Natural killer cell (primary cell): ENCODE measurements at places on chromosomes 6 and 20.
A peak's percentile ranks its signal among the peaks of the same experiment; 100 is the strongest.

DNA sequence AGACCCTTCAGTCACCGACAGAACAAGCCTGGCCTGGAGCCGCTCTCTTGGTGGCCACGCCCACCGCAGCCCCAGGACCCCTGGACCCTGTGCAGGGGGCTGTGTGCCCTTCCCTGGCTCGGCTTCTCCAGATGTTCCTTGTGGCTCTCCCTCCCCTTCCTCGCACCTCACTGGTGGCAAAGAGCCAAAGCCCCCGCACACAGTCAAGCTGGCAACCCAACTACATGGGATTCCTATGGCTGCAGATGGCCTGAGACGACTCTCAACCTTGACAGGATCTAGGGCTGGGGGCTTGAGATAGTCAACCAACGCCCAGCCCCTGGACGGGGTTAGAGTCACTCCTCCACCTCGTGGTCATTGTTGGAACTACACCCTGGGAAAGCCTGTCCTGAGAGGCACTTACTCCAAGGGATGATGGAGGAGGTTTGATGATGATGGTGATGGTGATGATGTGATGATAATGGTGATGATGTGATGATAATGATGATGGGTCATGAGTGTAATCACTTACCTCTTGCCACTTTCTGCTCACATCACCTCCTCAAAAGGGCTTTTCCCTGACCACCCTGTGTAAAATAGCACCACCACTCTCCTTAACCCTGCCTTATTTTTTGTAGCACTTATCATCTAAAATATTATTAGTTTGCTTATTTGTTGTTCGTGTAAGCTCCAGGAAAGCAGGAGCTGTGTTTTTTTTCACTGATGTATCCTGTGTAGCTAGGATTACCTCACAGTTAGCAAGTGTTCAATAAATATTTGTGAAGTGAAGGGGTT lies 278.4 kb downstream of the LRFN2 start:
- peak; percentile 60 for DNase-seq

GRCh38 chr20:31820228-31820627 lies 1.1 kb downstream of the MYLK2 start:
- no peak for DNase-seq

DNA sequence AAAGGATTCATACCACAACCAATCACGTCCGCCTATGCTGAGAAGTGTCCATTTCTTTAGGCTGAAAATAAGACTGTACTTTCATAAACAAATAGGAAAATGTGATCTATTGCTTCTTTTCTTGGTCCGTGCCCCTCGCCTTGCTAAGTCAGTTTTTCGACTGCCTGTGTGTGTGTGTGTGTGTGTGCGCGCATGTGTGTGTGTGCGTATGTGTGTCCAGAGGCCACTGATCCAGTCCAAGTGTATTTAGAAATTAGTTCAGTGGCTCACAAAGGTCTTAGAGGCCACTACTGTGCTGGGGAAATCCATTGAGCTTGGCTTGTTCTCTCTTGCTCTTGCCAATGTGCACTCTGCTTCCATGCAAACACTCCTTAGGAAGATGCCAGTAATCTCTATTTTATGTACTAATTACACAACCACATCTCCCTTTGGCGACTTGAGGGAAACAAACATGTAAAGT lies 50.5 kb downstream of the SLC22A23 start:
- no peak for DNase-seq

GRCh38 chr6:158191761-158192160 lies 23.6 kb downstream of the GTF2H5 start:
- DNase-seq, result no peak

DNA sequence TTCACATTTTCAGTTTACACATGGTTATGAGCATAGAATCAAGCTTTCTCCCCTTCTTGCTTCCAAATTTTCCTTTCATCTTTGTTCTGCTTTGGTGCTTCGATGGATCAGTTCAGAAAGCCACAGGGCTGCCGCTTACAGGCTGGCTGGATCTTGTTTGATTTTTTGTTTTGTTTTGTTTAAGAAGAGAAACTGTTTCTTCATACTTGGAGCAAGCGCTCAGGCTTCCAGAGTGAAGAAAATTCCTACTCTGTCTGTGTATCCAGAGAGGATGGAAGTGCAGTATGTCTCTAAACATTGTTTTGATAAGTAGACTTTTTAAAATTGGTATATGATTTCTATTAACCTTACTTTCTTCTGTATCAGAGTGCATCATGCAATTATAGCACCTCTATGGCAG lies 66.9 kb downstream of the ARID1B start:
- DNase-seq, result no peak

DNA sequence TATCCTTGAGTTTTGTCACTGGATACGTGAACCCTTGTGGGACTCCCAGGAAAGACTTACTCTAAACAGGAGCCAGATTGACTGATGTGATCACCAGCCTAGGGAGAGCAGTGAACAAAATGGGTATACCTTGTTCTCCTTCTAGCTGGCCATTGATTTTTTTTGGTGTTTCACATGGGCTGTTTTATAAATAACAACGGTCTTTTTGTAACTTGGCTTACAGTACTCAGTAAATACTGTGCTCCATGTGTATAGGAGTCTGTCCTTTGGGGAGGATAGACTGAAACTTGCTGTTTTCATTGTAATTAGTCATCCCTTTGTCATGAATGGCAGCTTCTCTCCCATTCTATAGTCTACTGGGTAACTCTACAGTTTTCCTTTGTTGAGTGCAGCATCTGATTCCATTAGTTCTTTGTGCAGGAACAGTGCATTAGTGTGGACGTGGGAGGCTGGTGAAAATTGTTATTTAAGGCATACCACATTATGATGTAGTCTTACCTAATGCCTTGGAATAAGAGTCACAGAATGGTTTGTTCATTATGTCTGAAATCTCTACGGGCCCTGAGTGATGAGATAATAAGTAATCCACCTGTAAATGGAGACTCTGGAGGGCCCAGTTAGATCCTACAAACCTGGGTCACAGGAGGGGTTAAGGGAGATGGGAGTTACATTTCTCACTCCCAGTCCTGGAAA lies 89.5 kb downstream of the TIAM2 start:
- no peak for DNase-seq

- no peak for DNase-seq
Observed at GRCh38 chr6:75546381-75546780, 52.8 kb upstream of the FILIP1 start.

DNA sequence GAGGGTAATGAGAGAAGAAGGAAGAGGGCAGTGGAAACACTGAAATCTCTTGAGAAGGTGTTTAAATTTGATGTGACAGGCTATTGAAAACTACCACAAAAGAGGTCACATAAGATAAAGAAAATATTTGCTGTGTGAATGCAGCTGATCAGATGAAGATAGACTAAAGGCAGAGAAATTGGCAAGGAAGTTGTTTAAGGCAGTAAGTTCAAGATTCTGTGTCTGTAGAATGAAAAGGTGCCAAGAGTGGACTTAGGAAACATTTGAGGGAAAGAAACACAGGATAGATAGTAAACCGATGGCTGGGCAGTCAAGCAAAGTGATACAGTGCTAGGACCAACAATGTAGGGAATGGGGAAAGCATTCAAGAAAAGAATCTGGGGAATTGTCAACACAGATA lies 332.3 kb upstream of the MARCKS start:
- no peak for DNase-seq

GRCh38 chr6:107070686-107071085 lies 42.7 kb downstream of the MTRES1 start:
- no peak for DNase-seq

DNA sequence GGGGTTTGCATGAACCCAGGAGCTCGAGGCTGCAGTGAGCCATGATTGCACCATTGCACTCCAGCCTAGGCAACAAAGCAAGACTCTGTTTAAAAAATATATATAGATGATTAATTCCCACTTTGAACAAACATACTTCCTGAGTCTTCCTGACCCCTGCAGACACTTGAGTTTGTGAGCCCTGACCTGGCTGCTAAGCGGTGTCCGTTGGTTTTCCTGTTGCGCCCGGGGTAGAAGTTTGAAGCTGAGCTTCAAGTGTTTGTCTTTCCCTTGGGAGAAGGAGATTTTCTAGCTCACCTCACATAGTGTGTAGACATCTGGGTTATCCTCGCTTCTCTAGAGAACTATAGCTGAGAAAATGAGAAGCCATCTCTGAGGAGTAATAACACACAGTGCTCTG lies 11.7 kb upstream of the BCAS1 start:
- no peak for DNase-seq

DNA sequence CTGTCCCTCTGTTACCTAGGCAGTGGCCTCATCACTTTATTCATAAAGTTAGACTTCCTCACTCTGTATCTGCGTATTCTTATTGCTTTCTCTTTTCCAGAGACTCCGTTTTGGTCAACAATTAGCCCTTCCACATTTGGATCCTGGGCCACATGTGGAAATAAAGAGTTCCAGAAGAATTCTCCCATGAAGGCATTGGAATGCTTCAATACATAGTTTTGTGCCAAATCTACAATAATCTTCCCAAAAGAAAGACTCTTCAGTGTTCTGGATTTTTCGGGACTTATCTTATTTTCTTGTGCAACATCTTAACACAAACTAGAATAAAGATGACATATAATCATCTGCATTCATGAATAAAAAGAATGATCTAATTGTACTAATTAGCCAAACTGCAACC lies 187.7 kb upstream of the BMP2 start:
- no peak for DNase-seq

DNA sequence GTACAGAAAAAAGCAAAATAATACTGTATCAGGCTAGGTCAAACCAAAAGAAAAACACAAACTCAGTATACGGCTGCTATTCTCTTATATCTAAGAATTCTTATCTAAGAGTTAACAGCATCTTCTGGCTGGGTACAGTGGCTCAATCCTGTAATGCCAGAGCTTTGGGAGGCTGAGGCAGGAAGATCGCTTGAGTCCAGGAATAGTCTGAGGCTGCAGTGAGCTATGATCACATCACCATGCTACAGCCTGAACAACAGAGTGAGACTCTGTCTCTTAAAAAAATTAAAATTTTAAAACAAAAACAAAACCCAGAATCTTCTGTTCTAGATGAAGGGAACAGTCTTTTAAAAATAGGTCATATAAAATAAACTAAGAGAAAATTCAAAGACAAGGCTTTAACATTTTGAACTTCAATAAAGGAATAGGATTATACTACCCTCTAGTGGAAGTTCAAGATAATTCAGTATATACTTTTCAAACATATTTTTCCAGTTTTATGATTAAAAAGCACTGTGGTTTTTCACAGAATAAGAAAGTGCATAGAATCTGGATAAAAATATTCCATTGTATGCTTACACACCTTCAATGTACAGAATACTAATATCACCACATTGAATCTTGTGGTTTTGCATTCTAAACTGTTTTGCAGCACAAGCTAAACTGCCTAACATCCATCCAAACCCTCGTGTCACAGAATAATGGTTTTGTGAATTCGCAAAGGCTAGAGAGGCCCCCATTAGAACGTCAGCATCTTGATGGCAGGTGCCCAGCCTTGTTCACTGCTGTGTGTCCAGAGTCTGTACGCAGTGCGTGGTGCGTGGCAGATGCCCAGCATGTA lies 39.3 kb downstream of the DTNBP1 start:
- no peak for DNase-seq

- DNase-seq, result no peak
Observed at GRCh38 chr6:170584954-170585498, 589 bp upstream of the PDCD2 start.

DNA sequence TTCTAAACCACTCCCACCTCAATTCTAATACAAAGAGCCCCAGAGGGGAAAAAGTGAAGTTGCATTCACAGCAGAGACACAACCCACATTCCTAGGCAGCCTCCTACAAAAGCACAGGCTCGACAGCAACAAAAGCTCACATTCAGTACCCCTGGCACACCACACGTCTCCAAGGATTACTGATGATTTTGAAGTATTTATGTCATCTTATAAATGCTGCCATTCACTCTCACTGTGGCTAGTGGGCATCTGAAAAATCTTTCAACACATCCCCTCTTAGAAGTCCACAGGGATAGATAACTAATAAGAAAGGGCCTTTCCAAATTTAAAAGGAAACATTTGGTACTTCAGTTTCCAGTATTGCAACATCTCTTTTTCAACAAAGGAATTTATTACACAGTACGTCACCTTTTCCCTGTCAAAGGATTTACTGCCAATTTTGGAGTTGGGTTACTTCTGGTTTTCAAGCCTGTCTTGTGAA lies 146.7 kb downstream of the TASP1 start:
- DNase-seq, result no peak

- peak; percentile 19 for DNase-seq
Observed at GRCh38 chr6:85461798-85462170, 11.9 kb downstream of the NT5E start.

- DNase-seq, result peak; percentile 42
Observed at GRCh38 chr6:142569676-142570075, 267.9 kb downstream of the ADGRG6 start.

DNA sequence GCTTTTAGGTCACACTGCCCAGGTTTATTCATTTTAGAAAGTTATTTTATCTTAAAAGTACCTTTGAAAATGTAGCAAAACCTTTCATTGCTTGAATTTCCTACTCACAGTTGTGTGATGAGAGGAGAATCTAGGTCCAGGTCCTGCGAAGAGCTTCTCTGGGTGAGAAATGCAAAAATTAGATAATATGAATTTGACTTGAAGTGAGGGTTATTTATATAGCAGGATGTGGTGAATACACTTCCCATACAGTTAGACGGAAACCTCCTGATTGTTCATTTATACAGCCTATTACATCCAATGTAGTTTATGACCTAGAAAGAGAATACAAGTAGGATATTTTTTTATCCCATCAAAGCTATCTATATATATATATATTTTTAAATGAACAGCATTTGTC lies 30.5 kb downstream of the CDKAL1 start:
- DNase-seq, result no peak

DNA sequence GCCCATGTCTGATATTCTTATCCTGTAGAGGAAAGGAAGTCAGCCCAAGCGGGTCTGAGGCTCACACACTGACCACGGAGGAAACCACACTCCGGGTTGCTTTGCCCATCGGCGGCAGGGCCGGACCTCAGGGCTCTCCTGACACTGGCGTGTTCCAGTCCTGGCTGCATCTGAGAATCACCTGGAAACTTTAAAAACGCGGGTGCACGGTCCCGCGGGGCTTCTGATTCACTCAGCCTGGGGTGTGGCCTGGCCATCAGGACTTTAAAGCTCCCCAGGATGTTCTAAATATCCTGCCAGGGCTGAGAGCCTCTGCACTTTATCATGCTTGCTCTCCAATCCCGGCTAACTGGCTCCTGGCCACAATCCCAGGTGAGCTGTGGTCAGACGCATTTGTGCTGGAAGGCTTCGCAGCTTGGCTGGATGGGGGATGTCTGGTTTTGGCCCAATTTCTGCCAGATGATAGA lies 47.7 kb upstream of the DACT2 start:
- no peak for DNase-seq

DNA sequence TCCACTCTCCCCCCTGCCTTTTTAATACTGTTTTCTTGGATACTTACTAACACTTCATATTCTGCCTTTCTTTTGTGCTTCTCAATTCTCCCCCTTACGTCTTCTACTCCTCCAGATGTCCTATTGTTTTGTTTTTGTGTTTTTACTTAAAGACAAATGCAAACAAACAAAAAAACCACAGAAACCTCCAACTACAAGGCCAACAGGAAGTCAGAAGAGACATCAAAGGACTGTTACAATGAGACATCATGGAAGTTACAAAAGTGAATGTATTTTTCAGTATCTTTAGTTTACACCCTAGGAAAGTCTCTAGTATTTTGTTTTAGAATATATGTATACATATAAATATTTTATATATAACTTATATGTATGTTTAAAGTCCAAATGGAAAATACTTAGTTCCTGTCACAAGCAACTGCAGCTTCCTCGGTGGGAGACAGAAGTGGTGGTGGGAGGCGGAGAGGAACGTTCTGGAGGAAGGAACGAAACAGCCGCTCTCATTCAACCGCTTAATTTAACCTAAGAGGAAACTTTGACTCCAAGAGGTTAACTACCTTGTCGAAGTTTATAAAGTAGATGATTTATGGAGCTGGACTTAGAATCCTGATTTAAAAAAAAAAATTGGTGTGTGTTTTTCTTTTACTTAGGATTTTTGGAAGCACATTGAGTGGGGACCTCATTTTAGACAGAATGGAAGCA lies 168.9 kb upstream of the PDE10A start:
- DNase-seq, result no peak
